Stimulated activated CD8-positive, alpha-beta memory T cell treated with anti-CD3 and anti-CD28 coated beads, Interleukin-4, amount 100 ng/mL, for 24 hours (primary cell): ENCODE measurements at places on chromosomes 5 and 9.

DNA sequence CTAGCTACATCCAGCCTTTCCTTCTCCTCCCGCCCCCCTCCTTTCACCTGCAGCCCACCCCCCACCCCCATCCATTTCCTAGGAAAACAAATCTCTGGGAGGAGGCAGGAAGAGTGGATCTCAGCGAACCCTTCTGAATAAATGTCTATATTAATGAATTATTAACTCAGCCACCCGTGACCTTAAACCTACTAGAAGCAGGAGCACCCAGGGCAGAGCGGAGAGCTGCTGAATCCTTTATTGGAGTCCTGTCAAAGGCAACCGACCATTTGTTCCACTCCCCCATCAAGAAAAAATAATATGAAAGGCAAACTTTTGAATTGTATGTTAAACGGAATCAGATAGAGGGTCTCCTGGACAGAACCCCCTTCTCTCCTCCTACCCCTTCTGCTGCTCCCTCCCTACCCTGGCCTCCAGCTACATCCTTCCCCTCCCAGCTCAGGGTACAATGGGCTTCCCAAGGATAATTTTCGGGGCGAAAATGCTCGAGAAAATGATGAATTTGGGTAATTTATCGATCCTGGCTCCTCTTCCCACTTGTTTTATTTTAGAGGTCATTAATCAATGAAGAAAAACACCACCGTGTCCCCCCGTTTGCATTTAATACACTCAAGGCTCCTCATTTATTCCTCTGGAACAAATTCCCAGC is 3.3 kb upstream of the PRDM6 start:
- no peak for DNase-seq

DNA sequence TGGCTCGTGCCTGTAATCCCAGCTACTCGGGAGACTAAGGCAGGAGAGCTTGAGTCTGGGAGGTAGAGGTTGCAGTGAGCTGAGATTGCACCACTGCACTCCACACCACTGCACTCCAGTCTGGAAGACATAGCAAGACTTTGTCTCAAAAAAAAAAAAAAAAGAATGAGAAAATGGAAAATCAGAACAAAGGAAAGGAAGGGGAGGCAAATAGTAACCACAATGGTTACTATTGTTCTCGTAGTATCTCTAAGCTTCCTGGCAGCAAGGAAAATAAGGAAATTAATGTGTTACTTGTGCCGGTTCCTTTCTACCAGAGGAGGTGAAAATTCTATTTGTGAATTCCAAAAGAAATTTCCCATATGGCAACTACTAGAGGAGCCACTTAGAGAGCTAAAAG is 48.5 kb upstream of the BNC2 start:
- DNase-seq, result no peak

- no peak for DNase-seq
Observed at GRCh38 chr5:1535646-1536045, 11.9 kb upstream of the LPCAT1 start.

DNA sequence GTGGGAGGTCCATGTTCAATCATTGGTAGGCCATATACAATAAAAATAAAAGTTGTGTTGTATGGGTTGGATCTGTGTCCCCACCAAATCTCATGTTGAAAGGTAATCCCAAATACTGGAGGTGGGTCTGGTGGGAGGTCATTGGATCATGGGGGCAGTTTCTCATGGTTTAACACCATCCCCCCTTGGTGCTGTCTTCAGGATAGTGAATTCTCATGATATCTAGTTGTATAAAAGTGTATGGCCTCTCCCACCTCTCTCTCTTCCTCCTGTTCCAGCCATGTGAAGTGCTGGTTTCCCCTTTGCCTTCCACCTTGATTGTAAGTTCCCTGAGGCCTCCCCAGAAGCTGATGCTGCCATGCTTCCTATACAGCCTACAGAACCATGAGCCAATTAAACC is 15.1 kb downstream of the SPATA9 start:
- no peak for DNase-seq

DNA sequence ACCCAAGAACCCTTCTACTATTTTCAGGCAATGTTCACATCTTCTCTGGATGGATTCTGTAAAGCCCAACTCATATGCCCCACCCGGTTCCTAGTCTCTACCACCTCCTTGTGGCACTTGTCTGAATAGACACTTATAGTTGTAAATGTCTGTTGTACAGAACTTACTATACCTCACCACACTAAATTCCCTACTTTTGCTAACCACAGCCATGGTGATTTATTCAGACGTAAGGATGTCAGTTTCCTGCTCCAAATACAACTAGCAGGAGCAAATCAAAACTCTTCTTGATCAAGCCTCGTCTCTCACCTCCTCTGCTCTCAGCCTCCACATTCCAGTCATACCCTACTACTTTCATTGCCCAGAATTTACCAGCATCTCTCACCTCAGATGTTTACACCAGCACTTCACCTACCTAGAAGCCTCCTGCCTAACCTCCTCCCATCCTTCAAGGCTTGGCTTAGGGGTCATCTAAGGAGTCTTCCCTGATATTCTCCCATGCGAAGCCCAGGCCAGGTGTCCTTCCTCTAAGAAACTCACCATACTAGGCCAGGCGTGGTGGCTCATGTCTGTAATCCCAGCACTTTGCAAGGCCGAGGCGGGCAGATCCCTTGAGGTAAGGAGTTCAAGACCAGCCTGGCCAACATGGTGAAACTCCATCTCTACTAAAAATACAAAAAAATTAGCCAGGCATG is 75.5 kb downstream of the MAPKAP1 start:
- DNase-seq, result no peak
